ENCODE measurements at places on chromosomes 16 and 17.

GRCh38 chr17:56909742-56910508, 3.9 kb downstream of the TRIM25 start:
- no peak for DNase-seq

DNA sequence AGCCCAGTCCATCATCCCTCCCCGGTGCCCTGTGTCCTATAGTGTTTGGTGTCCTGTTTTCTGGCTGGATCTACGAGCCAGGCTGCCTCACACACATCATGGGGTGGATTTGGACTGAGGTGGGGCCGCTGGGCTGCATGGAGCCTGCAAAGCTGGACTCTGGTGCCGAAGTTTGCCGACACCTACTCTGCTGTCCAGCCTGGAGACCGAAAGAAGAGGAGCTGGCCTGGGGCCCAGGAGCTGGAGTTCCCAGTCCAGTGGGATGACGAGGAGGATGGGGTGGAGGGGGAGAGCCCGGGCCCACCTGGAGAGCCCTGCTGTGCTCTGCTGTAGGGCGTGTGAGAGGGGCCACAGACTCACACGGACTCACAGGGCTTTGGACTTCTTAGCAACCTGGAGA, 40.3 kb upstream of the ENPP7 start:
- no peak for DNase-seq

- no peak for DNase-seq
Measured at GRCh38 chr17:16019347-16019746, 19.7 kb downstream of the TTC19 start.

DNA sequence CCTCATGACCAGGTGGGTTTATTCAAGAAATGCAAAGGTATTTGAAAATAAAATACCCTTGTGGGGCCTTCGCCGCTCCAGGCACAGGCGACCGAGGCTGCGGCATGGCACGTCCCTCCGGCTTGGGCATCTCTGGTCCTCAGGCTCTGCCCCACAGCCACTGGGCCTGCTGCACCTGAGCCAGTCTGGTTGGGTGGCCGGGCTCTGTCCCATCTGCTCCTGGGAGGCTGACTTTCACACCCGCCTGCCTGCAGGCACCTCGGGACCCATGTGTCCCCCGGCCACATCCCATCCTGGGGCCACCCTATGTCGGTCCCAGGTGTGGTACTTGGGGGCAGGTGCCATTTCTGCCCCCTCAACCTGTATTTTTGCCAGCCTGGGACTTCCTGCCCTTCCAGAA, 20.9 kb downstream of the OSBPL7 start:
- DNase-seq, result no peak

Data from cardiac fibroblast (primary cell).